ENCODE measurements at places on chromosomes 6 and 20.

GRCh38 chr20:2692886-2693285, 306 bp downstream of the EBF4 start:
- DNase-seq, result peak; percentile 20

DNA sequence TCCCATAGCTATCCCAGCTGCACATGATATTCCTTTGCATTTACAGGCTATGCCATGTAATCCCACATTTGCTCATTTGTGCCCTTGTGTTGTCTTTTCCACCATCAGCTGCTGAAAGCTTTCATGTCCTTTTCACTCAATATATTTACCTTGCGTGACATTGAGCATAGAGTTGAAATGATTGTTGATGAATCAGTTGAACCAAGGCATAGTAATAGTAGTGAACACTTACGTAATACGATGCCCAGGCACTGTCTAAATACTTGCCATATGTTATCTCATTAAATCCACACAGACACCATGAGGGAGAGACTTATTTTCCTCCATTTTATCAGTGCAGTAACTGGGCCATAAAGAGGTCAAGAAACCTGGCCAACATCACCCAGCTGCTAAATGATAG, 13.1 kb downstream of the RNF8 start:
- no peak for DNase-seq

GRCh38 chr20:10654630-10655029, 19.2 kb downstream of the JAG1 start:
- DNase-seq, result no peak

- no peak for DNase-seq
Measured at GRCh38 chr20:39778847-39779604, 816.9 kb downstream of the DHX35 start.

- DNase-seq, result no peak
Measured at GRCh38 chr20:53202777-53203176, 230.6 kb downstream of the TSHZ2 start.

- DNase-seq, result no peak
Measured at GRCh38 chr6:43468748-43469681, 8.4 kb upstream of the TJAP1 start.

- DNase-seq, result no peak
Measured at GRCh38 chr20:47202733-47203667, 153.5 kb downstream of the ZMYND8 start.

- no peak for DNase-seq
Measured at GRCh38 chr6:6843057-6843627, 254.6 kb downstream of the LY86 start.

GRCh38 chr6:103675807-103676406, 1183.8 kb downstream of the HACE1 start:
- DNase-seq, result no peak

- no peak for DNase-seq
Measured at GRCh38 chr6:43339168-43339567, 30.3 kb downstream of the ZNF318 start.

DNA sequence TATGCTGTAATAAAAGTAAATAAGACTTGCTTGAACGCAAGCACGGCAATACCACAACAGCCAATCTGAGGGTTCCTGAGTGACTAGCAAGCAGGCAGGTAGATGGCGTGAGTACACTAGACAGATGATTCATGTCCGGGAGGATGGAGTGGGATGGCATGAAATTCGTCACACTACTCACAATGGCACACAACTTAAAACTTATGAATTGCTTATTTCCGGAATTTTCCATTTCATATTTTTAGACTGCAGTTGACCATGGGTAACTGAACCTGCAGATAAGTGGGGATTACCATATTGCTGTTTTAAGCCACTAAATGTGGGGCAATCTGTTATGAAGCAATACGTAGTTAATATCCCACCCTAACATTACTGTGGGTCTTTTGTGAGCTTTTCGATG, 93.6 kb upstream of the NFATC2 start:
- no peak for DNase-seq

DNA sequence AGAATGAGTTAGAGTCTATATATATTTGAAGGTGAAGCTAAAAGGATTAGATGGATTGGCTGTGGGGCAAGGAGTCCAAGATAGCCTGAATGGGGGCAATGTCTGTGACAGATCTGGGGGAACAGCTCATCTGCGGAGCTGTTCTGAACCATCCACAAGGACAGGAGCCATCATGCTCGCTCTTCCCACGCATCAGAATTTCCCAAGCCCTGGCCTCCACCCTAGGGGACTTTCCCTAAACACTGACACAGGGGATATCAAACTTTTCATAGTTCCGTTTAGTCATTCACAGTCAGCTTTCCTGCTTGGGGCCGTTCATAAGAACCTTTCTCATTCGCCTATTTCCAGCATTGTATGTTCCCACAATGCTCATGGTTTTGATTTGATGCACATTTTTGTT, 37.6 kb upstream of the CCN6 start:
- peak; percentile 64 for DNase-seq

- DNase-seq, result no peak
Measured at GRCh38 chr6:163712981-163713380, 298.5 kb downstream of the QKI start.

DNA sequence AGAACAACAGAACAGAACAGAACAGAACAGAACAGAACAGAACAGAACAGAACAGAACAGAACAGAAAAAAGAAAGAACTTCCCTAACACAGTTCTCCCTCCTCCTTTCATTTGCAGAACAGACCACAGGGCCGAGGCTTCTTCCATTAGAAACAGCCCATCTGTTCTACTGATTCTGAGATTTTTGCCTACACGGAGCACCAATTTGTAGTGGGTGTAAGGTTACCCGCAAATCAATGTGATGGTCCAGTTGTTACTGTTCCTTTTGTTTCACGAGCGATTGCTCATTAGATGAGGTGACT, 734 bp upstream of the OGFRL1 start:
- DNase-seq, result no peak

GRCh38 chr6:14270925-14271788, 153.6 kb downstream of the CD83 start:
- DNase-seq, result peak; percentile 13

- no peak for DNase-seq
Measured at GRCh38 chr20:36663031-36663430, 17.0 kb upstream of the SLA2 start.

DNA sequence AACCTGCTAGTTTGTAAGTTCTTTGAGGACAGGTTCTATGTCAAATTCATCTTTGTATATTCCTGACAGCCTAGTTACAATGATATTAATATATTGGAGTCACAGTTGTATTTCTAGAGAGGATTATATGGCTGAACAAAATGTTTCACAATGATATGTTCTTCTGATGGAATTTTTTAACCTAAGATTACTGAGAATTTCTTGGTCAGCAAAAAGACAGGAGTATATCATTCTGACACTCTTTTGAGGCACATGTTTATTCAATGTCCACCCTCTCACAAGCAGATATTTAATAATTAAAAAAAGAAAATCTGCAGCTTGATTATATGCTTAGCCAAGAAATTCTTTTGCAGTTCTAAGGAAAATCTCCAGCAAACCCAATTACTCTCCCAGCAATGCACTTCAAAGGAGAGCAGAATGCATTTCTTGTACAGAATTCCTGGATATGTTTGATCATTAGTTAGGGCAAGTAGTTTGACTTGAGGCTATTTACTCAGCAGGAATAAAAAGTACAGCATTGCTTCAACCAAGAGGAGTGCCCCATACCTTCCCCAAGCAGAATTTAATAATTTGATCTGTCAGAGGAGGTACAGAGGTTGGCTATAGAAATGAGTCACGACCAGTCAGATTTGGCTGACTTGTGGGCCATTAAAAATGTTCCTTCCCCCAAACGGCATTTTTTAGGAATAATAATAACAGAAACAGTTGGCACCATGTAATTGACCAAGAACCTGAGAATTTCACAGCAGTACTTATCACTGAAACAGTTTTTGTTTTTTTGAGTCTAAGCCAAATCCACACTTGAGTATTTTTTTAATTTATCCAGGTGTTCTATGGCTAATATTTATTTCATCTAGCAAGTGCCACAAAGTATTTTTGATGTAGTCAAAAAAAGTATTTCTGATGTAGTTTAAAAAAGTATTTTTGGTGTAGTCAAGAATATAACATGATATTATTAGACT, 508.1 kb upstream of the FLRT3 start:
- no peak for DNase-seq

DNA sequence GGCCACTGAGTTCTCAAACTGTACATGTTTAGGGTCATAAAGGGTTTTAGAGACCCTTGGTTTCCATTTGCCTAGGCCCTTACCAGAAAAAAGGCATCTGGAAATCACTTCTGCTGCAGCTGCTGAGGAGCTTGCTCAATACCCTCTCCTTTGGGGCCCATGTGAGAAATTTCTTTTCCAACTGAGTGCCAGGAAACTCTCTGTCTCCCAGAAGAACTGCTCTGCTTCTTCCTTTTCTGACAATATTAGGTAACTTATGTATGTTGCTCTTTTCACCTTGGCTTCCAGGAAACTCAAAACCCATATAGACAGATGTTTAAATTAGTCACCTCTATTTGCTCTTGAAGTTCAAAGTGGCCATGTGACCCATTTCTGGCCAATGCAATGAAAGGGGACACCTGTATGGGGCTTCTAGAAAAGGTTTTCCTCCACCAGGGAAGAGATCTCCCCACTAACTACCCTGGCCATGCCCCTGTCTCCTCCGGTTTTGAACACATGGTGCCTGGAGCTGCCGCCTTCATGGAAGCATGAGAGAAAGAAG, 121.6 kb downstream of the PREX1 start:
- DNase-seq, result no peak

DNA sequence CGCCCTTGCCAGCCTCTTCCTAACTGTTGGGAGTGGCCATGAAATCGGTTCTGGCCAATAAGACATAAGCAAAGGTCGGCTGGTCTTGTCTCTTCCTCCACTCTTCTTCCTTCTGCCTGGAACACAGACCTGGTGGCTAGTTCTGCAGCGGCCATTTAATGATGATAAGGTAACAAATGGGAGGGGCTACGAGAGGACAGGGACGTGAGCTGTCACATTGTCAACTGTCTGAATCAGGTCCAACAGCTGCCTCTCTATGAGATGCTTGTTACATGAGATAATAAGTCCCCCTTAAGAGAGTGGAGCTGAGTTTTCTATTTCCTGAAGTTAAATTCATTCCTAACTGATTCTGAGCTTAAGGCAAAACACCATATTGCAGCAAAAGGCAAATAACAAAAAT, 12.5 kb upstream of the TMEM242 start:
- DNase-seq, result no peak

GRCh38 chr6:37972994-37973757, 153.6 kb downstream of the ZFAND3 start:
- no peak for DNase-seq

GRCh38 chr20:59948828-59949720, 8.9 kb downstream of the FAM217B start:
- no peak for DNase-seq

GRCh38 chr20:49519212-49519712, 36.8 kb upstream of the KCNB1 start:
- DNase-seq, result no peak

- no peak for DNase-seq
Measured at GRCh38 chr6:105941621-105942412, 144.3 kb upstream of the PRDM1 start.

DNA sequence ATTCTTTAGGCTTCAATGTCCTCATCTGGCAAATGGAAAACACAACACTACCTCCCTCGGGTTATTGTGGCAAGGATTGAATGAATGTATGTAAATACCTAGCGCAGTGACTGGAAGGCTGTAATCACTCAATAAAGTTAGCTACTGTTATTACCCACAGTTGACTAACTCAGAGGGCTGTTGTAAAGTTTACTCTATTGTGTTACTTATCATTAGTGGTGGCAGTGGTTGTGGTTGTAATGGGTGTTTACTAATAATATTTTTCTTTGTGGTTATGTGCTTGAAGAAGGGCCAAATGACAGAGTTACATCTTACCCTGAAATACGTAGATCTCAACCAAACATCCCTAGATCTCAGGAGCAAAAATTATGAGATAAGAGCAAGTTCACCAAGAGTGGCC, 42.0 kb upstream of the PXDC1 start:
- DNase-seq, result no peak

DNA sequence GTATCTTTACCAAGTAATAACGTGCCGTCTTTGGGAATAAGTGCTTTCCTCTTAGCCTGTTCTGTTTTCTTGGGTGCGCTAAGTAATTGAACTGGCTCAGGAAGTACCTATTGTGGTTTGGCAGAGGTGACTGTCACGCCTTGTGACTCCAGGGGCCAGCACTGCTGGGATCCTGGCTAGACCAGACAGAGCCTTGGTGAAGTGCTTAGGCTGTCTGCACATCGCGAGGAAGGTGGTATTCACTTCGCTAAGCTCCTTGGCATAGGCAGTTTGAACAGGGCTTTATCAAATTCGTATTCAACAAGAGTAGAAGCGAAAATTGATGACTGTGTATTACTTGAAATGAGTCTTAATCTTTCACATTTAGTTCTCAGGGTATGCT, 17.6 kb downstream of the PRDM1 start:
- peak; percentile 82 for DNase-seq

DNA sequence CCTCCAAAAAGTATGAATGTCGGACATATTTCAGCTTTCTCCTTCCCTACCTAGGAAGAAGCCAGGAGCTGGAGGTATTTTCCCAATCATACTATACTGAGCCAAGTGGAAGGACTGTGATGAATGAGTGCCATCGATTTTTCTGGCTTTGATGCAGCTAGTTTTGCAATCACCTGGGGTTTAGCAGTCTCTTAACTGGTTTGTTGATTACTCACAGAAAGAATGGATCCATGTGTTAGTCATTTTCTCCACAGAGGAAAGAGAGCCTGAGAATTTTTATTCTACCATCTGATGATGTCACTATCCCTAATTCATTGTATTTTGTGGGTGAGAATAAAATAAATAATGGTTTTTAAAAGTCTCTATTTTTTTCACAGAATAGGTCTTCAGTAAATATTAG, 282.9 kb upstream of the RNF217 start:
- DNase-seq, result no peak

GRCh38 chr20:24698706-24699206, 229.3 kb downstream of the SYNDIG1 start:
- no peak for DNase-seq

- no peak for DNase-seq
Measured at GRCh38 chr6:108166664-108167448, 1.0 kb downstream of the NR2E1 start.

- DNase-seq, result no peak
Measured at GRCh38 chr6:90621581-90621980, 34.7 kb upstream of the MAP3K7 start.

- no peak for DNase-seq
Measured at GRCh38 chr6:165643015-165643414, 20.0 kb downstream of the PDE10A start.

DNA sequence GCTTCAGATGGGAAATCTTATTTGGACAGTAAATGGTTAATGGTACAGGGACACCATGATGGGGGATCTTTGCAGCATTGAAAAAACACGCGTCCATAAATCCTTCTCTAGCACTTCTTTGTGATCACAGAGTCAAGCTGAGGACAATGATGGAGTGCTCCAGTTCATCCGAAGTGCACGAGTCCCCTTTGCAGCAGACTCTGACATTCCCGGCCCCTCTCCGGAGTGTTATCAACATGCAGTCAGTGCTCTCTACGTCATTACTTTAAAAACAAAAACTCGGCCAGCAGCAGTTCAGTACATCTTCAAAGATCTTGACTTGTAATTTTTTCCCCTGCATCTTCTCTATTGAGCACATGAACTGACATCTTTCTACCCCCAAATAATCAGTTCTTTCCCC, 185.5 kb upstream of the AKAP12 start:
- DNase-seq, result no peak

- DNase-seq, result no peak
Measured at GRCh38 chr6:99467509-99468106, 42.5 kb upstream of the PNISR start.
